ENCODE measurements at places on chromosomes 1 and 21.

GRCh38 chr1:119771016-119771415 lies 2.3 kb upstream of the HMGCS2 start:
- DNase-seq, result no peak

- no peak for DNase-seq
Measured at GRCh38 chr1:150521196-150521968, 5.8 kb downstream of the FALEC start.

DNA sequence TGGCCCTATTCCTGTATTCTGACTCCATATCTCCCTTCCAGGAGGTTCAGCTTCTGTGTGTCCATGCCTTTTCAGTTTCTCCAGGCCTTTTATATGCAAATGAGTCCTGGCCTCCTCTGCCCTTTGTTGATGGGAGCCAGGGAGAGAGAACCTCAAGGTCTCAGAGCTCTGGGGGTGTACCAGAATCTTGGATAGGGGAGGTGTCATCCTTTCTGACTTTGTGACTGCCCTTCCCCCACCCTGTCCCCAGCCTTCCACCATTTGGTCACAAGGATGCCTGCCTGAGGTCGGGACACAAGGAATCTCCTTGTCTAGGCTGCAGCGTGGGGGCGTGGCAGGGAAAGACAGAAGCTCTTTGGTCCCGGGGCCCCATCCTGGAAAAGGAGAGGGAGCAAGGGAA lies 18.6 kb downstream of the LURAP1 start:
- DNase-seq, result peak; percentile 84

GRCh38 chr1:35406103-35406502 lies 137.6 kb downstream of the ZMYM4 start:
- no peak for DNase-seq

DNA sequence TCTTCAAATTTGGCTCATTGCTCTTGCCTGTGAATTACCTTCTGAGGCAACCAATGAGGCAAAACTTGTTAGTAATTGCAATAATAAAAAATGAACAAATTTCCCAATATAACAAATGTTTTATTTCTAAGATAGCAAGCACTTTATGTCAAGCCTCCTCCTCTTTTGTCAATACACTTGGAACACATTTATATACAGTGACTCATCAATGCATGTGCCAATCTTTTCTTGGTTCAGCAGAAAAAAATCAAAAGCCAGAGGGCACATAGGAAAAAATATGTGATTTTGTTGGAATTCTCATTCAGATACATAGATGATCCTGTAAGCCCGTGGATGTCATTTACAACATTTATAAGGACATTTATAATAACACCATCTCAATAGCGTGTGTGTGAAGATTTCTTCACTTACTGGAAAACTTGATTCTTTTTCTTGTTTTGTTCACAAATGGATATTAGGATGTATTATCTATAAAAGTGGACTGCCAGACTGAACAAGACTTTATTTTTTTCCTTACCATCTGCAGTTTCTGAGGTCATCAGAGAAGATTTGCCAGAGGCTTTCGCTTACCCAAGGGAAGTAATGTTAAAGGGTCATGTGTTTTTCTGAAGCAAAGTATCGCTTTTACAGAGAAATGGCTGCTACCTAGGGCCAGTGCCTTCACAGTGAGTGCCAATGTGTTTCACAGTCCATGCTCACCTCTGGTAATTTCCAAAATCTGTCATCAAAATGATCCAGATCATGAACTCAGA lies 645.7 kb upstream of the PTBP2 start:
- no peak for DNase-seq

GRCh38 chr1:234913278-234913649 lies 215.4 kb downstream of the TOMM20 start:
- no peak for DNase-seq

DNA sequence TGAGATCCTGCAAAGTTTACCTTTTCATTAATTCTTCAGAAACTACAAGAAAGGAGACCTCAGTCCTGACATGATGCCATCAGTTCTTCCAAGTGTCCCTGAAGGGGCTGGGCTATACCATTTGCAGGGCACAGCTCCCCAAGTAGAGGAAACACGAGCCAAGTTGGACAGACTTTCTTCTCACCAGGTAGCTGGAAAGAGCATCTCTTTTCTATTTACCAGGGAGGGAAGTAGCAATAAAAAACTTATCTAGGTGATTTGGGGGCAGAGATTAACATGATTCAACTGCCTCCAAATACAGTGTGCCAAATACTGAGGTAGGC lies 103.9 kb upstream of the KCND3 start:
- DNase-seq, result no peak

DNA sequence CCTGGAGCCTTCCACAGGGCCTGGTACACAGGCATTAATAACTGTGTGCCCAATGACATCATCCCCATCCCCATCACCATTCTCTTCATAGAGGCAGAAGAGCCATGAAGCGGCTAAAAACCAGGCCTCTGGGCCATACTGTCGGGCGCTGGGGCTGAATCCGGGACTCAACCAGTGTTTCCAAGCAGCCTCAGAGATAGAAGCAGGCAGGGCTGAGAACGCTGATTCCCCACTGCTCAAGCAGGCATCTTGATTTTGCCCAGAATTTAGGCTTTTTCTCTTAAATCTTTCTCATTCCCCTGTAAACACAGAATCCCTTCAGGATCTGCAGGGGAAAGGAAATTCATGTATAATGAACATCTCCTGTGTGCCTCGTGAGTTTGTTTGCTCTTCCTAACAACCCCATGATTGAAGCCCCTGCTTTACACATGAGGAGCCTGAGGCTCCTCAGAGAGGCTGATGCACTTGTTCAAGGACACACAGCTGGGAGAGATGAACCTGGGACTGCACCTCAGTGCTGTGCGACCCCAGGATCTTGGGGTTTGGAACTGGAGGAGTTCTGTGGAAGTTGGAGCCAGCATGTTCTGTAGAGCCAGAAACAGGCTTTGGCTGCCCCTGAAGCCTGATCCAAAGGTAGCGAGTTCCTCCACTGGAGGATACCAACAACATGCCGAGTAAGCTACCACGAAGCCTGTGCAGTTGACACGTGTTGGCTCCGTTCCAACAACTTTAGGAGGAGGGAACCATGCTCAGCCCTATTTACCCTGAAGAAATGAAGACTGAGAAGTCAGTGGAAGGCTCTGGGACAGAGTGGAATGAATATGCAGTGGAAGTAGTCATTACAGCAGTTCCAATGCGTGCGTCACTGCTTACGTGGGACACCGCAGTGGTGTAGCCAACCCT lies 55.5 kb downstream of the EDN2 start:
- DNase-seq, result no peak

- no peak for DNase-seq
Measured at GRCh38 chr21:17460094-17460493, 52.7 kb upstream of the CXADR start.

DNA sequence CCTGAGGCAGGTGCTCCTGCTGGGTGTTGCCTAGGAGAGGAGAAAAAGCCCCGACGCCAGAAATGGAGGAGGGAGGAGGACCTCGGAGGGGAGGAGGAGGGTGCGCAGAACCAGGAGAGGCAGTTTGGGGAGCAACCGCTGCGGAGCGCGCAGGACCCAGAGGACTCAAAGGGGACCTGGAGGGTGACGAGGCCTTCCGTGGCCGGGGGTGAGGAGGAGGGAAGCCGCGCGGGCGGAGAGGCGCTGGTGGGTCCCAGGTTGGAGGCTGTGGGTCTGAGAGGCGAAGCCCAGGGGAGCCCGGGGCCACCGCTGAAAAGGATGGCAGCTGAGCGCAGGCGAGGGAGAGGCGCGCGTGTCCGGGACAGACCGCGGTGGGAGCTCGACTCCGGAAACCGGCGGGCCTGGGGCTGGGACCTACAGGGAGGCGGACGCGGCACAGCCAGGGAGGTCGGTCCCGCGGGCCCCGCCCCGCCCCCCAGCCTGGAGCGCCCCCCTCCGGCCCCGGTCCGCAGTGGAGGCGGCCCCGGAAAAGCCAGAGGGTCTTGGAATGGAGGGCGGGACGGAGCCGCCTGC lies 15.1 kb downstream of the RNF223 start:
- DNase-seq, result no peak

DNA sequence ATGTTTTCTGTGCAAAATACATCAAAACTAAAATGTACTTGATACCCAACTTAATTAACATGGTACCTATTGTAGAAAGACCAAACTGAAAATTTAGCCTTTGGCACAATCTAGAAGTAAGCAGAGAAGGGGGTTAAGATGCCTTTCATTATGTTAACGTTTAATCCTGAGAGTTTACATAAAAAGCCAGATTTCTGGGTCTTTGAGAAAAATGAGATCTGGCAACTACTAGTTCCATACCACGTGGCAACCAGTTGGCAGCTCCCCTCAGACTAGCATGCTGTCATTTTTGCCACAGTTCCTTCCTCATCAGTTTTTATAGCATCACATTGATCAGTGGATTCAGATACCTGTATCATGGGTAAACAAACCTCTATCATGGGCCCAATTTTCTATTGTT lies 1.5 kb downstream of the RO60 start:
- DNase-seq, result no peak

DNA sequence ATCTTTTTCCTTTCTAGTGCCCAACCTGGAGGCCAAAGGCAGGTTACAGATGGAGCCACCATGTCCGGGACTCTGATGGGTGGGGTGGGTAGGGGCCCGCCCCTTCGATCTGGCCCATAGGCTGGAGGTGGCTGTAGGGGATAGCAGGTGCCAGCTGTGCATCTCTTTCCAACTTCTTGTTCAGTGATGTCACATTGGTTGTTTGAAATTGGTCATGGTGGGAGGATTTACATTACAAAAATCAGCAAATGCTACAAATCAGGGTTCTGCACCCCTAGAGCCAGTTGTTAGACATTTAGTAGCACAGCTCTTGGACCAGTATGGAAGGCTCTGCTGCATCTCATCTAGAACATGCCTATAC lies 22.4 kb upstream of the POU3F1 start:
- no peak for DNase-seq

DNA sequence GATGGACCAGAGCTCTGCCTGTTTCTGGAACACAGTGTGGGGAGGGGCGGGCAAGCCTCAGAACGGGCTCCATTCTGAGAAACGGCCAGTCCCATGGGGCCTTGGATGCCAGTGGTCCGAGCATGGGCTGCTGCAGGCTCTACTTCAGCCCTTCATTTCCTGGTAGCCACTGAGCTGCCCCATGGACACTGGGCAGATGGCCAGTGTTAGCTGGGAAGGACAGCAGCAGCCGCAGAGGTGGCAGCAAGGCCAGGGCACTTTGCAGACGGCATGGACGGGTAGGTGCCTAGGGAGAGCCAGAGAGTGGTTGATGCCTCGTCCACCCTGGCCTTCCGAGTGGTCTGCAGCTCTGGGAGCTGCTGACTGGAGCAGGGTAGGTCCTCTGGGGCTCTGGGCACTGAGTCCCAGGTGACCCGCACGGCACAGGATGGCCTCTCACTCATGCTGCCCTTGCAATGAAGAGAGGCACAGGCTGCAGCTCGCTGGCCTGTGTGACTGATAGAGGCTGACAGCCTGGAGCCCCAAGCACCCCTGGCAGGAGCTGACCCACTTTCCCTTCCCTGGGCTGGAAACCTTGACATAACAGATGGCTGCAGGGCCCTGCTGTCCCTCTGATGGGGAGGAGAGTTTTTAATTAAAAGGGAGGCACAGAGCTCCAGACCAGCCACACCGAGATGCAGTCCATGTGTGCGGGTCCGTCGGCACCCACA lies 87.7 kb upstream of the COL6A1 start:
- DNase-seq, result no peak

GRCh38 chr1:164637461-164638375 lies 78.7 kb downstream of the PBX1 start:
- peak; percentile 82 for DNase-seq

DNA sequence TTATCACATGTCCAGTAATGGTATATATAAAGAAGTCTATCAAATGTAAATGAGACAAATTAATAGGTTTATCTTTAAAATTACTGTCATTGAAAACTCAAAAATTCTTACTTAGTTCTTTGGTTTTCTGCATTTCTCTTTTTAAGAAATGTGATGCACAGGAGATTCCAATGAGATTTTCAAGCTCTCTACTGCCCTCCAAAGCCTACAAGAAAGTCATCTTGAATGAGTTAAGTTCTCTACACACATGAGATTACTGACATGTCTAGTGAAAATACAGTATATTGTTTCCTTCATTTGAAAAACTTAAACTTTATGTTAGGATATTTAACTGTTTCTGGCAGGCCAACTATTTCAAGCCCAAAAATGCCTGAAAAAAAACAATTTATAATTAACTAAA lies 68.8 kb downstream of the ITGB3BP start:
- DNase-seq, result no peak

DNA sequence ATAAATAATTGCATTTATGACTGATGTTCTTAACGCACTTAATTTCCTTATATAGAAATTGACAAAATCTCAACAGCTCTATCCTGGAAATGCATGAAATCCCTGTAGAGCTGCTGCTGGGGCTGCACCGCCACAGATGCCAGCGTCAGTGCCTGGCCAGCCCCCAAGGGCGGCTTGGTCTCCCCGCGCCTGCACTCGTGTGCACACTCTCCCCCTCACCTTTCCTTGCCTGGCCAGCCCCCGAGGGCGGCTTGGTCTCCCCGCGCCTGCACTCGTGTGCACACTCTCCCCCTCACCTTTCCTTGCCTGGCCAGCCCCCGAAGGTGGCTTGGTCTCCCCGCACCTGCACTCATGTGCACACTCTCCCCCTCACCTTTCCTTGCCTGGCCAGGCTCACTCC lies 11.3 kb downstream of the TPRG1L start:
- DNase-seq, result no peak

DNA sequence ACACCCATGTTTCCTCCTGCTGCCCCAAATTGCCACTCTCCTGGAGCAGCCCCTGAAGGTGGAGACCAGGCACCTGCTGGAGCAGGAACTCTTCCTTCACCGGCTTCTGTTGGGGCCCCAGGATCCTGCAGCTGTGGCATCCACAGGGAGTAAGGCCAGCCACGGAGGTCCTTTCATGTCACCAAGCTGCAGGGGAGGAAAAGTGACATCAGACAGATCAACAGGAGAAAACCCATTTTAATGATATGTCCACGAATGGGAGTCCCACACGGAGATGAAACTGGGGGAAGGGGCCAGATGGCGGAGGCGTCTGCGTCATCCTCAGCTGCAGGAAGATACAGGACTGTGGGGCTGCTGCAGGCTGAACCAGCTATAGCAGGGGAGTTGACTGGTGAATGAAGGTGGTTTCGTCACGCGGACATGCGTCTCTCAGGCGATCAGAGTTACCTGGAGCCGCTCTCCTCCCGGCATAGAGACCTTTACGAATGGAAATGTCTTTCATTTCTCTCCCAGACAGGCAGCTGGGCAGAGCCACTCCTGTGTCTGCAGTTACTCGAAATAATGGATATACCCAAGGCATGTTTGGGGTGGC lies 9.9 kb downstream of the TP73 start:
- no peak for DNase-seq

DNA sequence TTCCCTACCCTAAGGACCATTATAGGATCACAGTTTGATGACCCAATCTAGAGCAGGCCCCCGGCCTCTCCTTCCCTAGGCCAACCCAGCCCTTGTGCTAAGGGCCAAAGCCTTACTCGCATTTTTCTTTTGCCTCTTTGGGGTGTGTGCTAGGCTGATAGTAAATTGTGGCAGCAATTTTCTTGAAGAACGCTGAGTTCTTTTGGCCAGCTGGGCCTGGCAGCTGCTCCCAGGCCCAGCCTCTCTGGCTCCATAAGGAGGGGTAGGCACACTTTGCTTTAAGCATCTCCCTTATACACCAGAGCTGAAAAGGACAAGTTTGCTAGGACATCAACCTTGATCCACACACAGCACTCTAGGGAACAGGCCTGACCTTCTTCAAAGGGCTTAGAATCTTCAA lies 4.2 kb downstream of the OLFML2B start:
- DNase-seq, result no peak
